ENCODE measurements at places on chromosomes 2 and 18. TPM values are rescaled to one million over a fixed set of nuclear protein-coding genes. Genes with fewer than 3 reads are reported as not detected.

DNA sequence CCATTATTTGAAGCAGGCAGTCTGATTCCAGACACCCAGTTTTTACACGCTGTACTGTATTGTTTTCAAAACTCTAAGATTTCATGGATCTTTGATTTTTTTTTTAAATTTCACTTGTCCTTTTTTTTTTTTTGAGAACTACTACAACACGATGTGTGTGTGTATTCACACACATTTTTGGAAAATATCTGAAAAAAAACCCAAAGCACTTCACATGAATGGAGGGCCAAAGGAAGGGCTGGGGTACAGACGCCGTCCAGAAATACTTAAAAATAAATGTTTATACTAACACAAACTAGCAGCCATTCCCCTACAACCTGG lies 314 bp upstream of the SSB start:
- DNase-seq, result no peak

DNA sequence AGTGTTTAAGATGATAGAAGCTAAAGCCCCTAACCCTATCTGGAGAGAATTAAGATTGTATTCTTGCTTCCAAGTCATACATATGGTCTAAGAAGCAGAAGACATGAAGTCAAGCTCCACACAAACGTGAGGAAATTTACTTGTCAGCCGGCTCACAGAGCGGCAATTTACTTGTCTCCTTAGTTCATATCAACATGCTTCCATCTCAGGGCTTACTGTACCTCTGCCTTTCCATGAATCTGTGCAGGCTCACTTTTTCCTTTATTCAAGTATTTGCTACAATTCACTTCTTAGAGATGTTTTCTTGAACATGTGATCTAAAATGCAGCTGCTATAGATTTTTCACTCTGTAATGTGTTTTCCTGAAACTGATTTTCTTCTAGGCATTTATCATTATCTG lies 1386.4 kb downstream of the LRP1B start:
- DNase-seq, result no peak

Gene CHAC2
- 1.8 TPM for polyA plus RNA-seq

GRCh38 chr2:132871831-132872230 lies 201.8 kb upstream of the LYPD1 start:
- DNase-seq, result no peak

Measured in left lung (tissue), 14 donors.